Mesothelial cell of epicardium (in vitro differentiated cells): ENCODE measurements at places on chromosomes 4 and X. TPM values are rescaled to one million over a fixed set of nuclear protein-coding genes. Genes with fewer than 3 reads are reported as not detected.

GRCh38 chr4:3375688-3376087 lies 66.1 kb upstream of the HGFAC start:
- peaks cover 28% of the 10 kb centered on the region for H3K36me3 ChIP-seq
- H3K27ac ChIP-seq, result no peak overlapping the region
- H3K27me3 ChIP-seq, result no peaks in the 10 kb centered on the region
- H3K4me3 ChIP-seq, result no peak overlapping the region
- H3K4me1 ChIP-seq, result peaks cover 19% of the 10 kb centered on the region
- DNase-seq, result no peak

GRCh38 chr4:153638011-153638410 lies 46.1 kb upstream of the TLR2 start:
- no peak overlapping the region for H3K4me3 ChIP-seq
- H3K4me1 ChIP-seq, result no peaks in the 10 kb centered on the region
- peaks cover 20% of the 10 kb centered on the region for H3K36me3 ChIP-seq
- DNase-seq, result no peak
- no peak overlapping the region for H3K27ac ChIP-seq

- no peaks in the 10 kb centered on the region for H3K27me3 ChIP-seq
- H3K27ac ChIP-seq, result peak overlapping the region; percentile 100
- H3K36me3 ChIP-seq, result peaks cover 3% of the 10 kb centered on the region
- no peak for DNase-seq
Observed at GRCh38 chr4:73258436-73258685, 237 bp downstream of the ANKRD17 start.

- H3K4me1 ChIP-seq, result no peaks in the 10 kb centered on the region
- no peaks in the 10 kb centered on the region for H3K36me3 ChIP-seq
- no peak overlapping the region for H3K27ac ChIP-seq
Observed at GRCh38 chrX:150907474-150907873, 9.0 kb upstream of the CD99L2 start.

DNA sequence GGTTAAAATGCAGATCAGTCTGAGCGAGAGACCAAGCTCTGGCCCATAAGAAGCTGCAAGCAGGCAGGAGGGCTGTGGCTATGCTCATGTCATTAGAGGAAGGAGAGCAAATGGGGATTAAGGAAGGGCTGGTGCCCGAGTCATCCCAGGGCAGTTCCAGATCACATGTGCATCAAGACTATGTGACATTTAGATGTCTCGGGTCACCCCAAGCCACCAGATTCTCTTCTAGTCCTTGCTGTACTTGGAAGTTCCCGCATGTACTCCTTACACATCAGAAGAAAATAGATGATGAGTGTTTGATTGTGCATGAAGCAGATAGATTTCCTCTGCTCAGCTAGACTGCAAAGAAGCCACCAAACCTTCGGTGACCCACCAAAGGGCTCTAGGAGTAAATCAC lies 42.1 kb upstream of the KLHL34 start:
- no peak overlapping the region for H3K4me3 ChIP-seq
- no peaks in the 10 kb centered on the region for H3K27me3 ChIP-seq
- no peaks in the 10 kb centered on the region for H3K36me3 ChIP-seq
- no peak overlapping the region for H3K27ac ChIP-seq
- H3K4me1 ChIP-seq, result no peaks in the 10 kb centered on the region
- no peak for DNase-seq

DNA sequence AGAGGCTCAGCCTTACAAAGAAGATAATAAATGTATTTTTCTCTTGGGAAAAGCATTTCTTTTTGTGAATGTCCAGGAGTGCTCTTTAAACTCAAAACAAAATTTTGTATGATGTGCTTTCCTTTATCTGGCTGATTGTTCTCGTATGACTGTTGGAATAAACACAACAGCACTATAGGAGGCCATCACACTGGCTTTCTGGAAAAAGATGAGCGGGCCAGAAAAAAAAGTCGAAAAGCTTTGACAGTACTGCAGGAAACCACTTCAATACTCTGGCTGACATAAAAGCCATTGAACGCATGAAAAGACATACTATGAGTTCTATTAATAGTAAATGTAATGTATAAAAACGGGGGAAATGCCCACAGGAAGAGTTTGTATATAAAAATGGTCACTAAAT lies 64.7 kb upstream of the CTSO start:
- DNase-seq, result no peak
- peaks cover 20% of the 10 kb centered on the region for H3K4me1 ChIP-seq
- H3K4me3 ChIP-seq, result no peak overlapping the region
- H3K27me3 ChIP-seq, result no peaks in the 10 kb centered on the region
- no peaks in the 10 kb centered on the region for H3K36me3 ChIP-seq
- H3K27ac ChIP-seq, result no peak overlapping the region

DNA sequence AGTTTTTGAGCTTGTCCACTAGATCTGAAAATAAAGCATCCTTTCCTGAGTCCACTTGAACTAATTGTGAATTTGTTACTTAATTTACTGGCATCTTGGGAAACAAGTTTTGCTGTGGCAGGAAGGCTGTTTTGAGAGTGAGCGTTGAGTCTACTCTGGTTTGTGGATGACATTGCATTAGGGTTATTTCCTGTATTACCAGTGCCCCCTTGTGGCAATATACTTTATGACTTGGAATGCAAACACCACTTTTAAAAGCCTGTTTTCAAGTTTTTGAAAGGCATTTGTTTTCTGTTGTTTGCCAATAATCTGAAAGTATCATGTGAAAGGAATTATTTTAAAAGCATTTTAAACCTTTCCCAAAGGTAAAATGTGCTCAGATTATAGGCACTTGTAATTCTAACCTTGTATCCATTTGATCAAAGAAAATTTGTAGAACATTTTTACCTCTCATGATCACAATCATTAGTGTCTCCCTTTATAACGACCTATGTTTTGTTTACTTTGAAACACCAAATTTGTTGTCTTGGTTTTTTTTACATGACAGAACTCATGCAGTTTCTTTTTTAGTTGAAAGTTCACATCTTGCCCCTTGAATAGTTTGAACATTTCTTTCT lies 18.0 kb upstream of the CYP2U1 start:
- H3K27me3 ChIP-seq, result no peaks in the 10 kb centered on the region
- H3K4me3 ChIP-seq, result no peak overlapping the region
- peaks cover 3% of the 10 kb centered on the region for H3K36me3 ChIP-seq
- no peak for DNase-seq

DNA sequence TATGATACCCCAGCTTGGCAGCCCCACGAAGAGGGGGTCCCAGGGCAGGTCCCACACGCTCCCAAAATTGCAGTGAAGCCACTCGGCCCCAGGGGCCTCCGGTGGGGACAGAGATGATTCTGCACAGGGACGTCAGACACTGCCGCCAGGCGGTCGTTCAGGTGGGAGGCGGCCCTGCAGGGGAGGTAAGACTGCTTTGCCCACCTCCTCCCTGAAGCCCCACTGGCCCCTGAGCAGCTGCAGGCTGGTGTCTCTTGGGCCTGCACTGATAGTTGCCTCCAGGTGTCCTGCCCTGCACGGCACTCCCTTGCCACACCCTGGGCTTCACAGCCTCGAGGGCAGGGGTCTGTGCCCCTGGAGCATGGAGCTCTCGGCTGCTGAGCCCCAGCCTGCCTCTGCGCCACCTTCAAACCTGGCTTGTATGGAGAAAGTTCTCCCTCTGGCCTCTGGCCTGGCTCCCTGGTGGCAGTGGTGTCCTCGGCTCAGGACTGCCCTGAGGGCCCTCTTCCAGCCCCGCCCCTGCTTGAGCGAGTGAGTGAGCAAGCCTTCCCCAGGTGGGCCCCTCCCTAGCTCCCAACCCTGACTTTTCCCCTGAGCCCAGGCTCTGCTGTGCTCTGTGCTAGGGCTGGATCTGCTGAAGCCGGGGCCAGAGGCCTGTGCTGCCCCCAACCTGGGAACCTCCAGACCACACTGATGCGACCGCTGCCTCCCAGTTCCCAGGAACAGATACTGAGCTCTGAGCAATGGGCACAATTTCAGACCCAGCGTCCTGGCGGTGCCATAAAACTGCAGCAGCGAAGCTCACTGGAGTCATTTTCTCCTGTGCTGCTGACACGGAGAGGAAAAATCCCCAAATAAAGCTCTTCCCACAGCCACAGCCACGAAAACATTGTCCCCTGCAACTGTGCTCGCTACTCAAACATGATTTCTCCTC lies 16.1 kb downstream of the ADRA2C start:
- H3K27ac ChIP-seq, result no peak overlapping the region
- no peak for DNase-seq
- peaks cover 15% of the 10 kb centered on the region for H3K4me1 ChIP-seq

GRCh38 chr4:182903013-182903412 lies 14.2 kb downstream of the DCTD start:
- H3K27me3 ChIP-seq, result no peaks in the 10 kb centered on the region
- no peak overlapping the region for H3K4me3 ChIP-seq
- peaks cover 53% of the 10 kb centered on the region for H3K36me3 ChIP-seq
- no peak overlapping the region for H3K27ac ChIP-seq
- no peak for DNase-seq

DNA sequence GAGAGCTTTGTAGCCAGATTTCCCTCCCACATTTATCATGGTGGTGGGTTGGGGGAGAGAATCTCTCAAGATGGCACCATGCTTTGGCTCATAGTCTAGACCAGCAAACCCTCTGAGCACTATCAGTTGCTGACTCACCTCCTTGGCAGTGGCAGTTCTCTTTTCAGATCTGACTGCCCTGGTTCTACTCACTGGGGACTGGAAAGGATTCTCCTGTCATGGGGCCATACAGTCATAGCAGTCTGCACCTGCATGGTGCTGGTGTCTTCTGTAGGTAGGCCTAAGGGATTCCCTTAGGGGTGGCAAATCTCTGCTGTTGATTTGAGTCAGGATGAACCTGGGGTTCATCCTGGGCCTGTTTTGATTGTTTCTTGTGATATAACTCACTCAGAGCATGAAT lies 2.6 kb downstream of the TEX13B start:
- no peak overlapping the region for H3K4me3 ChIP-seq
- H3K27me3 ChIP-seq, result no peaks in the 10 kb centered on the region
- H3K4me1 ChIP-seq, result peaks cover 2% of the 10 kb centered on the region
- no peak overlapping the region for H3K27ac ChIP-seq
- H3K36me3 ChIP-seq, result no peaks in the 10 kb centered on the region

The XG gene
- 0.60 to 1.3 TPM (median 1.2 TPM) in 3 replicates for total RNA-seq

The CLCN5 gene
- 52.0 to 54.7 TPM (median 53.0 TPM) in 3 replicates for total RNA-seq

The DDIT4L gene
- 4.8 to 6.9 TPM (median 6.0 TPM) in 3 replicates for total RNA-seq

The CTAG1B gene
- total RNA-seq, result not detected in 3 replicates

The TRIM75 gene
- not detected in 3 replicates for total RNA-seq

The ASB12 gene
- 0.18 to 0.73 TPM (median 0.67 TPM) in 3 replicates for total RNA-seq

The MAGEA9B gene
- not detected in 3 replicates for total RNA-seq

The SLC2A9 gene
- total RNA-seq, result 4.8 to 5.1 TPM (median 5.0 TPM) in 3 replicates

The GAB1 gene
- 44.6 to 45.9 TPM (median 45.0 TPM) in 3 replicates for total RNA-seq

The PPBP gene
- not detected in 3 replicates for total RNA-seq
